ENCODE measurements at places on chromosomes 2 and 18.

- no peak for DNase-seq
Measured at GRCh38 chr2:191345788-191346187, 100.6 kb downstream of the MYO1B start.

DNA sequence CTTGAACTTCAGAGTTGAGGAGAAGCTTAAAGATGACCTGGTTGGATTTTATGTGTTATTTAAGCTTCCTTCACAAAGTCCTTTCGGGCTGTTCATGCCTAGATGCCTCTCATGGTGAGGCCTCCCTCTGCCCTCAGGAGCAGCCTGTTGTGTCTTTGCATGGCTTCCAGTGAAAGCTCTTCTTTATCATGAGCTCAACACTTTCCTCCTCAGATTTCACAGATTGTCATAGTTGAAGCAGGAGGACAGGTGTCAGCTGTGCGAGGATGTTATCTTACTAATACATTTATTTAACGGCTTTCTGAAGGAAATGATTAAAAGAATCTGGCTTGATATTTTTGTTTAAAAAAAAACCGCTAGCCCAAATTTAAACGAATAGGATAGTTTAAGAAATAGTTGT, 48.8 kb upstream of the ITSN2 start:
- no peak for DNase-seq

- no peak for DNase-seq
Measured at GRCh38 chr2:57100436-57100835, 916.6 kb downstream of the CCDC85A start.

DNA sequence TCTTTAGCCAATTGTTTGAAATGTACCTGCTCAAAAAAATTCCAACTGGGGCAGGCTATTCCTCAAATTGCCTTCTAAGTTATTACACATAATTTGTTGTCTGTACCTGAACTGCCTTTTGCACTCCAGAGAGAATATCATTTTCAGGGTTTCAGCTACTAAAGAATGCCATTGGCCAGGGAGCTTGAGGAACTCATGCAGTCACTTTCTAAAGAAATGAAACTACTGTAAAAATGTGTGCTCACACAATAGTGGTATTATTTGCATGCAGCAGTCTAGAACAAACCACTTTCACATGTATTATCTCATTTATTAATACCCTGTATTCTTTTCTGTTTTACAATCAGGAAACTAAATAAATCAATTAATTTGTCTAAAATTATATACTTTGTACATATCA, 152.2 kb downstream of the PID1 start:
- DNase-seq, result no peak

GRCh38 chr18:29449424-29449823, 1272.5 kb upstream of the CDH2 start:
- peak; percentile 71 for DNase-seq

- no peak for DNase-seq
Measured at GRCh38 chr2:168524005-168524404, 67.9 kb downstream of the CERS6 start.

DNA sequence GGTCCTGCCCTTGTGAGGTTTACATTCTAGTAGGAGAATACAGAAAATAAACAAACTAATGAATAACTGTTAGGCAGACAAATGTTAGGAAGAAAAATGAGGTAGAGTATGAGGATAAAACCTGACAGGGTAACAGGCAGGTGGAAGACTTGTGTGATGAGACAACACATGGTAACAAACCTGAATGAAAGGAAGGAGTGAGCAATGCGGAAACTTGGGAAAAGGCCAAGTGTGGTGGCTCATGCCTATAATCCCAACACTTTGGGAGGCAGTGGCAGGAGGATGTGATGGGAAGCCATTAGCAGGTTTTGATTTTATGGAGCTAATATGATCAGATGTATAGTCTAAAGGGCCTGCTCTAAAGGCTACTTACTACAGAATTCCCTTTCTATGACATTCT, 74.2 kb downstream of the INO80D start:
- no peak for DNase-seq

DNA sequence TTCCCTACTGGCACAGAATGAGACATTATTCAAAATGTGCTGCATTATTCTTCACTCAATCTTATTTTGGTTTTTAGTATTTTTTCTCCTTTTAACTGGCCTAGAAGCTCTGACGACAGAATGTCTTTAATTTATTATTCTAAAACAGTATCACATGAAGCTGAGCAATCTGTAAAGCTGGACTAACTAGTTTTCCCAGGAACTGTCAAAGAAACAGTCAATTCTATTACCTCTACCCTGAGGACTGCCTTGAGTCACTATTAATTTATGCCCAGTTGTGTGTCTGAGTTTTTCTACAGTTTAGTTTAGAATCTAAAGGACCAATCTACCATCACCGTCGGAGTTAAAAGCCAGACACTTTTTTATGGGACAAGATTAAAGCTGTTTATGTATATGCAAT, 31.6 kb downstream of the MBD2 start:
- no peak for DNase-seq

DNA sequence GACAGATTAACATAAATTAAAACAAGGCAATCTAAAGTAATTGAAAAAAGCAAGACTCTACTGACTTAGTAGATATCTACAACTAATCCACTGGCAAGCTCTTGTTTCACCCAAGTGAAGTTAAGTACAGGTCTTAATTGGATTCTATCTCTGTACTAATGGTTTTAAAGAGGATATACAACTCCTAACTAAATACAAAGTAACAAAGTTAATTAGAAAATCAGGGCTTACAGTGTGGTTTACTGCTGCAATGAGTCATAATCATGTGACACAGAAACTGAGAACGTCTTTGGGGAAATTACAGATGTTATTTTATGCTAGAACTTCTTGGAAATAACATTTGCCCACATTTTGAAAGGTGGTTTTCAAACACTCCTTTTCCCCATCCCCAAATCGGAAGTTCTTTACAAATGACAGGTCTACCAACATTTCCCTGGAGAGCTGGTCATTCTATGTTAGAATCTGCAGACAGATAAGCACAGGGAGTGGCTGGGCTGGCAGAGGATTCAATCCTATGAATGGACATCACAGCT, 245.3 kb downstream of the STK39 start:
- no peak for DNase-seq

- no peak for DNase-seq
Measured at GRCh38 chr2:15547115-15547876, 13.8 kb downstream of the NBAS start.

GRCh38 chr18:13320891-13321425, 102.4 kb downstream of the LDLRAD4 start:
- DNase-seq, result no peak
